ENCODE measurements at places on chromosomes 13 and 19.

DNA sequence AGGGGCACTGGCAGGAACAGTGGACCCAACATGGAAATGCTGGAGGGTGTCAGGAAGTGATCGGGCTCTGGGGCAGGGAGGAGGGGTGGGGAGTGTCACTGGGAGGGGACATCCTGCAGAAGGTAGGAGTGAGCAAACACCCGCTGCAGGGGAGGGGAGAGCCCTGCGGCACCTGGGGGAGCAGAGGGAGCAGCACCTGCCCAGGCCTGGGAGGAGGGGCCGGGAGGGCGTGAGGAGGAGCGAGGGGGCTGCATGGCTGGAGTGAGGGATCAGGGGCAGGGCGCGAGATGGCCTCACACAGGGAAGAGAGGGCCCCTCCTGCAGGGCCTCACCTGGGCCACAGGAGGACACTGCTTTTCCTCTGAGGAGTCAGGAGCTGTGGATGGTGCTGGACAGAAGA, 4.1 kb downstream of the KLK2 start:
- H3K36me3 ChIP-seq: no peaks in the 10 kb centered on the region
- H3K4me1 ChIP-seq: no peaks in the 10 kb centered on the region
- no peak overlapping the region for H3K4me3 ChIP-seq
- H3K27ac ChIP-seq: no peak overlapping the region
- no peaks in the 10 kb centered on the region for H3K27me3 ChIP-seq

GRCh38 chr13:37198629-37199028, 93.2 kb upstream of the CSNK1A1L start:
- H3K27ac ChIP-seq: no peak overlapping the region
- H3K4me3 ChIP-seq: no peak overlapping the region

DNA sequence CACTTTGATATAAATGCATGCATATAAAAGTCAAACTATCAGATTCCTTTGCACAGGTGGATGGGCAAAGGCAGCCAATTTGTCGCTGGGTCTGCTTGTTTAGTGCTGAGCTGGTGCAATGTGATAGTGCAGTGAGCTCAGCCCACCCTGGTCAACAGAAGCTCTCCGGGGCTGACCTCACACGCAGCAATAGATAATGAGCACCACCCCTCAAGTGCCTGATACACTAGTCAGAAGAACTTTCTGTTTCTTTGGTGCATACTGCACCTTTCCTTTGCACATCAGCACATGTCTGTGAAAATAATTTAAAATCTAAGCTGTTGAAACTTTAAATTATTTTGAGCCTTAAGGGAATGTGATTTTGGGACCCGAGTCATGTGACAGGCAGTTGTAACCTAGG, 20.2 kb downstream of the ATP8A2 start:
- no peaks in the 10 kb centered on the region for H3K4me1 ChIP-seq
- H3K4me3 ChIP-seq: no peak overlapping the region
- H3K36me3 ChIP-seq: no peaks in the 10 kb centered on the region
- no peak for DNase-seq
- no peaks in the 10 kb centered on the region for H3K27me3 ChIP-seq

DNA sequence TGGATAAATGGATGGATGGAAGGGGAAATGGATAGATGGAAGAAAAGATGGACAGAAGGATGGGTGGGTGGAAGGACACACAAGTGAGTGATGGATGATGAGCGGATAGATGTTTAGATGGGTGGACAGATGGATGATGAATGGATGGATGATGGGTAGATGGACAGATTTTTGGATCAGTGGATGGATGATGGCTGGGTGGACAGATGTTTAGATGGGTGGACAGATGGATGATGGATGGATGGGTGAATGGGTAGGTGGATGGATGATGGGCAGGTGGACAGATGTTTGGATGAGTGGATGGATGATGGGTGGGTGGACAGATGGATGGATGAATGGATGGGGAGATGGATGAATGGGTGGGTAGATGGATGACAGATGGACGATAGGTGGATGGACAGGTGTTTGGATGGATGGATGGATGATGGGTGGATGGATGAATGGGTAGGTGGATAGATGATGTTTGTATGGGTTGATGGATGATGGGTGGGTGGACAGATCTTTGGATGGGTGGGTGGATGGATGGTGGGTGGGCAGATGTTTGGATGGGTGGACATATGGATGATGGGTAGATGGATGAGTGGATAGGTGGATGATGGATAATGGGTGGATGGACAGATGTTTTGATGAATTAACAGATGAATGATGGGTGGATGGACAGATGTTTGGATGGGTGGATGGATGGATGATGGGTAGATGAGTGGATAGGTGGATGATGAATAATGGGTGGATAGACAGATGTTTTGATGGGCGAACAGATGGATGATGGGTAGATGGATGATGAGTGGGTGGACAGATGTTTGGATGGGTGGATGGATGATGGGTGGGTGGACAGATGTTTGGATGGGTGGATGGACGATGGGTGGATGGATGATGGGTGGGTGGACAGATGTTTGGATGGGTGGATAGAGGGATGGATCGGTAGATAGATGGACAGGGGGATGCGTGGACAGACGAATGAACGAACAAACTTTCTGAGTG, 39.5 kb downstream of the CERS4 start:
- no peak overlapping the region for H3K4me3 ChIP-seq
- no peak overlapping the region for H3K27ac ChIP-seq
- DNase-seq: no peak
- no peaks in the 10 kb centered on the region for H3K27me3 ChIP-seq
- no peaks in the 10 kb centered on the region for H3K36me3 ChIP-seq
- H3K4me1 ChIP-seq: peaks cover 13% of the 10 kb centered on the region

DNA sequence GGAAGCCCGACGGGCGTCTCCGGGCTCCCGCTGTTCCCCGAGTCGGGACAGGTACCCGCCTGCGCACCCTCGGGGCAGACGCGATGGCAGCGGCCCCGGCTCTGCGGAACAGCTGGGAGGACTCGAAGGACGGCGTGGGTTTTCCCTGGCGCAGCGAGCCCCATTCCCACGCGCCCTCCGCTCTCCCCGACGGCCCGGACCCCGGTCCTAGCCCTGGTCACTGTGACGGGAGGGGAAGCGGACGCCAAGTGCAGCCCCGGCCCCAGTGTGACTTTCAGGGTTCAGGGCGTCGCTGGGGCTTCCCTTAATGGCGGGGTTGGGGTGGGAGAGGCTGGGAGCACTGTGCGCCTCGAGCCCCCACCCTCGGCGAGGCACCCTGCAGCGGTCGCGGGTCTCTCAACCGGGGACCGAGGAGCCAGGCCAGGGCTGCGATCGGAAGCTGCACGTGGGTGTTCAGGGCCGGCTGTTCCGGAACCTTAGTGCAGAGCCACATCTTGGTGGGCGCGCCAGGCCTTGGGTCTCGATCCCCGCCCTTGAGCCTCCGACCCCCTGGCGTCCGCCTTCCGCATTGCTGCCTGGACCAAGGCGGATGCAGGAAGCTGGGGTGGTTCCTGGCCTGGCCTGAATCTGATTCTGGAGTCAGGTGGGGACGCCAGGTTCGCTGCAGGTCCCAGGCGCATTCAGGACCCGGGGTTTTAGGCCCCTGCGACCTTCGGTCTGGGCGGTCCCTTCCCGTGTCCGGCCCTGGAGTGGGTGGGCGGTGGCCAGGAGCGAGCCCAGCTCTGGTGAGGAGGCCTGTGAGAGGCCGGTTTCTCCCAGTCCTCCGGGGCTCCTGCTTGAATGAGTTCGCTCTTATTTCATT, 3.5 kb downstream of the LGALS7B start:
- no peaks in the 10 kb centered on the region for H3K36me3 ChIP-seq
- no peaks in the 10 kb centered on the region for H3K4me1 ChIP-seq
- DNase-seq: no peak
- no peak overlapping the region for H3K27ac ChIP-seq
- H3K4me3 ChIP-seq: no peak overlapping the region

Data from testis (tissue), 5 donors.